ENCODE measurements at places on chromosomes 7 and 10. TPM values are rescaled to one million over a fixed set of nuclear protein-coding genes. Genes with fewer than 3 reads are reported as not detected.

The CACNB2 gene
- not detected for total RNA-seq

The GPNMB gene
- 0.27 TPM for total RNA-seq

The IGFBP1 gene
- total RNA-seq = 0.47 TPM

The SPDYE6 gene
- not detected for total RNA-seq

The PON1 gene
- not detected for total RNA-seq

Measured in endothelial cell of coronary artery (primary cell).